ENCODE measurements at places on chromosomes 5 and 9.
A peak's percentile ranks its signal among the peaks of the same experiment; 100 is the strongest.

DNA sequence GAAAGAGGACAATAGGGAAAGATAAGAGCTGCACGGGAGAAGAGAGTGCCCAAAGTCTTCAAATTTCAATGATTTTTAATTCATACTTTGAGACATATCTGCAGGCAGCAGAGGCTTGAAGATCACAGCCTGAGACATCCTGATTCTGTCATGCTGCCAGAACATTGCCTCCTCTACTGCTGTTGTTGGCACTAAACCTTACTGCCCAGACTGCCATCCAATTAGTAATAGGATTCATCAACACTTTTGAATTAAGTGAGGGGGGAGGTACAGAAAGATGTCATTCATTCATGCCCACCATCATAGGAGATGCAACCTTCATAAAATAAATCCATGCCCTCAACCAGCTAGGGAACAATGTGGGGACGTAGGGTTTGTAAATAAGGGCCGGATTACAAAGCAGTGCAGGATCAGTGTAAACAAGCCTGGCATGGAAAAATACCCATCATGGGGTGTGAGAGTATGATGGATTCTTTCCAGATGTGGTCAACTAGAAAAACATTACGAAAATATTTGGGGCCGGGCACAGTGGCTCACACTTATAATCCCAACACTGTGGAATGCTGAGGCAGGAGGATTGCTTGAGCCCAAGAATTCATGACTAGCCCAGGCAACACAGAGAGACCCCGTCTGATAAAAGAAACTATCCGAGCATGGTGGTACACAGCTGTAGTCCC, 122.1 kb upstream of the DAPK1 start:
- DNase-seq, result peak; percentile 76

DNA sequence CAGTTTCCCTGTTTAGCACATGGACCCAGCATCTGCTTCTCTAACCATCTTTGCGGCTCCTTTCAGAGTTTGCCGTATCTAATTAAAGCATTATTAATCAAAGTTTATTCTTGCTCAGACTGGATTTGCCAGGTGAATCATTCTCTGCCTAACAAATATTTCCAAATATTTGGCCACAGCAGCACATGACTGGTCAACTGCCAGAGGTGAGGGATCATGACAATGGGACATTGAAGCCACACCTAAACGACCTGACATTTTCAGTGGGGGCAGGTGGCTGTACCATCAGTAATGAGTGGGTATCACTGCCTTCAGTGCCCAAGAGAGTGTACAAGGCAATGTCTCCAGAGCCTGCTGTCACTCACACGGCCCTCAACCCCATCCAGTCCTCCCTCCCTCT, 80.4 kb downstream of the DIRAS2 start:
- DNase-seq, result no peak

DNA sequence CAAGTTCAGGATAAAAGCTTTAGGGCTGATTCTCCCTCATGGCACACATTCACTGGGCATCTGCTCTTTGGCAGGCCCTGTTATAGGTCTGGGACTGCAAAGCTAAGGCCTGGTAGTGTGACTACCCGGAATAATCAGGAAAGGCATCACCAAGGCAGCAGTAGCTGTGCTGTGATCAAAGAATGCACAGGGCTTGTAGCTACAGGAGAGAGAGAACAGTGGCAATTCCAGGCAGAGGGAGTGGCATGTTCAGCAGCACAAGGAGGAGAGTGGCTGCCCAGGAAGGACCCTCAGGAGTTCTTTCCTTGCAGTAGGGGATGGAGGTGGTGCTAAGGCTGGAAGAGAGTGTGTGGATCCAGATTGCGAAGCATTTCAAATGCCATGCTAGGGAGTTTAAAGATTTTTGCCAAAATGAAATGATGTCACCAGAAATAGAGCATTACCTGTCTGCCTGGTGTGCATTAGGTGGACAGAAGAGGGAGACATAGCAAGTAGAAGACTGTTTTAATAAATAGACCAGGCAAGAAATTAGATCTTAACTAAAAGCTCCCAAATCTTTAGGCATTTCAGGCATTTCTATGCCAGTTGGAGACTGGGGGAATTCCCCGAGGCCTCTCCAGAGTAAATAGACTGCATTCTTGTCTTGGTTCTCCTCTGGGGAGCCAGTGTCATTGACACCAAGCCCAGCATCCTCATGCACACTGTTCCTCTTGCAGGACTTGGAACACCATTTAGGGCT, 69.1 kb downstream of the GPR21 start:
- DNase-seq, result no peak

- DNase-seq, result peak; percentile 21
Observed at GRCh38 chr9:17926246-17926645, 347.4 kb downstream of the SH3GL2 start.

- peak; percentile 42 for DNase-seq
Observed at GRCh38 chr5:137281201-137281600, 217.9 kb downstream of the SPOCK1 start.

- DNase-seq, result peak; percentile 19
Observed at GRCh38 chr9:95305770-95306492, 11.6 kb downstream of the FANCC start.

- no peak for DNase-seq
Observed at GRCh38 chr5:71564895-71565294, 22.2 kb upstream of the MCCC2 start.

GRCh38 chr5:34684281-34684979, 28.3 kb downstream of the RAI14 start:
- DNase-seq, result peak; percentile 21

- peak; percentile 56 for DNase-seq
Observed at GRCh38 chr5:170603578-170604565, 100.1 kb downstream of the KCNIP1 start.

- DNase-seq, result no peak
Observed at GRCh38 chr9:111035543-111036428, 2.5 kb downstream of the LPAR1 start.

GRCh38 chr9:112086627-112087026, 88.5 kb downstream of the SUSD1 start:
- DNase-seq, result peak; percentile 39

DNA sequence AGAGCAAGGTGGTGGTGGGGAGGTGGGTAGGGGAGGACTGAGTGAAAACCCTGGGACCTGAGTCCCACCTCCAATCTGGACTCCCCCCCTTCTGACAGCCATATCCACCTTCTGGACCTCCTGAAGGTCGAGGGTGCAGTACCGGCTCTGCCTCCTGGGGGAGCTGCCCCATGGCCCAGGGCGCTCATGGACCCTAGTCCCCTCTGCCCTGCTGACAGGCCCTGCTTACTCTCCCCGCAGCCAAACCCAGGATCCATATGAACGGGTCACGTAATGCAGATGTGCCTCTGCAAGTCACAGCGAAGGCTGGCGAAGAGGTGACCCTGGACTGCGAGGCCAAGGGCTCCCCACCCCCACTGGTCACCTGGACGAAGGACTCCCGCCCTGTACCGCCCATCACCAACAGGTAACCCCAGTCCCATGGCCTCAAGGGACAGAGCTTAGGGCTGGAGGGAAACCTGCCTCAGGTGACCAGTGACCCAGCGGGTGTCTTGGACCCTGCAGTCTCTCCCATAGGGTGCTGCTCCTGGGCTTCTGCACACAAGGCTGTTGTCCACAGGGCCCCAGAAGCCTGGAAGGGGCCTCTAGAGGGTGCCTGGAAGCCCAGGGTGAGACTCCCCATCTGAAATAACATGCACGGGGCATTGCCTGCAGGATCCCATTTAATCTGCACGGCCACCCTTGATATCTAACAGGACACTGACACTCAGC, 61.7 kb downstream of the HMCN2 start:
- no peak for DNase-seq

DNA sequence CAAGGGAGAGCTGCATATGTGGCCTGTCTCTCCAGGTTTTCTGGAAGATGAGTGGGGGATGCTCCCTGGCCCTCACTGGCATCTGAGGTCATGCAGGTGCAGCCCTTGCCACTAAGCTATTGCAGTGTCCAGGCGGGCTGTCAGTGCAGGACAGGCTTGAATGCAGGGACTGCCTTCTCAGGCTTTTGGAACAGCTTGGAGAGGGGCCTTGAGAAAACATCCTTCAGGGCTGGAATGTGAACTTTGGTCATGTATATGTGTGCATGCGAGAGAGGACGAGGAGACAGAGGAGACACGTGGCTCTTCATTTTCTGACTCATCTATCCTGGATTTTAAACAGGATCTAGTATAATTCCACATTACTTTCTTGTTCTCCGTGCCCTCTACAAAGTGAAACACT, 90.3 kb downstream of the MACROH2A1 start:
- DNase-seq, result peak; percentile 19

DNA sequence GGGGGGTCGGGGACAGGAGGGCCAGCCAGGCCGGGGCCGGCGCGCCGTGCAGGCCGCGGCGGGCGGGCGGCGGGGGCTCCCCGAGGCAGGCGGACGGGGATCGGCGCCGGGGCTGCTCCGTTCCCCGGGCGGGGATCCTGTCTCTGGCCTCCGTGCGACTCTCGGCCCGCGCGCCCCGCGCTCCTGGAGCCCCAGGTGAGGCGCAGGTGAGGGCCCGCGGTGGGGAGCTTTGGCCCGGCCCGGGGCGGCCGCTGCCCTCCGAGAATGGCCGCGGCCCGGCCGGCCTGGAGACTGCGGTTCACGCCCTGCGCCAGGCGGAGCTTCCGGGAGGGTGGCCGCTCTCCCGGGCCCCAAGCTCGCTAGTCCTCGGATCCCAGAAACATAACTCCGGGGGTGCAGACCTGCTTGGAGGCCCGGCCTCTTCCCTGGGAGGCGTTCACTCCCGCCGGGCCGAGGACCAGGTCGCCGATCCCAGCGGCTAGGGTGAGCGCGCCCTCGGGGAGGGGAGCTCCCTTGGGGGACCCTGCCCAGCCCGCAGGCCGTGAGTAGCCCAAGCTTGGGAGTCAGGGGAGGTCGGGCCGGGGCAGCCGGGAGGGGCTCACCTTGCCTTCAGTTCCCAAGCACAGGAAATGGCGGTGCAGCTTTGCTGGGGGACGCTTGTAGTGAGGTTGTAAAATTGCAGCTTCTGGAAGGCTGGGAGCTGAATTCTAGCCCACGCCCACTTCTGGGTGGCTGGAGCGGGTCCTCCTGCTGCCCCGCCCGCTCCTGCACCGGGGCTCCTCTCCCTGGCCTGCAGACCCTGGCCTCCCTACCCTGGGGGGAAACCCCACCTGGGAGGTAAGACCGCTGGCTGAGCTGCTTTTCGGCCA, 723 bp downstream of the PPP1R26 start:
- peak; percentile 82 for DNase-seq

- no peak for DNase-seq
Observed at GRCh38 chr9:106403081-106403480, 459.9 kb upstream of the ZNF462 start.

GRCh38 chr5:123438902-123439301, 15.7 kb upstream of the CEP120 start:
- DNase-seq, result no peak

GRCh38 chr5:4027088-4027734, 431.6 kb downstream of the IRX1 start:
- no peak for DNase-seq

GRCh38 chr5:122473138-122473843, 161.3 kb downstream of the SNCAIP start:
- DNase-seq, result no peak

GRCh38 chr9:128231638-128232527, 28.7 kb downstream of the DNM1 start:
- peak; percentile 69 for DNase-seq

GRCh38 chr5:34522599-34523386, 133.3 kb upstream of the RAI14 start:
- DNase-seq, result peak; percentile 82

GRCh38 chr9:114375386-114376175, 12.2 kb downstream of the AKNA start:
- DNase-seq, result no peak

GRCh38 chr5:174837919-174838902, 113.8 kb downstream of the MSX2 start:
- DNase-seq, result peak; percentile 36
